ENCODE measurements at places on chromosomes 11 and 22.

GRCh38 chr11:109123816-109124787 is 297.9 kb upstream of the C11orf87 start:
- no peak for DNase-seq

GRCh38 chr22:42299586-42300258 is 29.3 kb upstream of the TCF20 start:
- DNase-seq, result no peak

DNA sequence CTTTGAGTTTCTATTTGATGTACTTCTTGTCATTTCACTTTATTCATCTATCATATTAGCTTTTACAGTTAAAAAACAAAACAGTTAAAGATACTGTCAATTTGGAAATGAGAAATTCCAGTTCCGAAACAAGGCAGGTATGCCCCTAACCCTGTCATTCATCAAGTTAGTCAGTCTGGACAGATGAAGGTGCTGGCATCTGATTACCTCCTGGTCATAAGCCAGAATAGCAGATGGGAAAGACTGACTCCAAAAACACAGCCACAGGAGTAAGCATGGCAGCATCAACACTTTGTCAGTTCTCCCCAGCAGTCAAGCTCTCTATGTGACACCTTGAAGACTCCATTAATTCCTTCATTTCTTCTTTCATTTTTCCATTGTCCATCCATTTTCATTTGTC is 4.3 kb downstream of the LRRC51 start:
- no peak for DNase-seq

DNA sequence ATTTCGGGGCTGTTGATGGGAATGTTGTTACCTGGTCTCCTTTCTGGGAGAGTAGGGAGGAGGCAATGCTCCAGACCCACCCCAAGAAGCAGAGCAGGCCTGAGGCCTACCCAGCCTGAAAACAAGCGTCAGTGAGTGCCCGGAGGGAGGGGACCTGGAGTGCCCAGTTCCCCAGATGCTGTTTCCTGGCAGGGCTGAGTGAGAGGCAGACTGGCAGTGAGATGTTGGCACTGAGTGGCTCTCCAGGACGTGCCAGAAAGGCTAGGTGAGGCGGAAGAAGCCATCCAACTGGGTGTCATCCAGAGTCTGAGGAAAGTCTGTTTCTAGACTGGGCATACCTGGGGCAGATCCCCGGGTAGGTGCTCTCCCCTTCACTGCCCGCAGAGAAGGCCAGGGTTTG is 1.3 kb downstream of the POU2F3 start:
- no peak for DNase-seq
